ENCODE measurements at places on chromosomes 13 and 19. TPM values are rescaled to one million over a fixed set of nuclear protein-coding genes. Genes with fewer than 3 reads are reported as not detected.

DNA sequence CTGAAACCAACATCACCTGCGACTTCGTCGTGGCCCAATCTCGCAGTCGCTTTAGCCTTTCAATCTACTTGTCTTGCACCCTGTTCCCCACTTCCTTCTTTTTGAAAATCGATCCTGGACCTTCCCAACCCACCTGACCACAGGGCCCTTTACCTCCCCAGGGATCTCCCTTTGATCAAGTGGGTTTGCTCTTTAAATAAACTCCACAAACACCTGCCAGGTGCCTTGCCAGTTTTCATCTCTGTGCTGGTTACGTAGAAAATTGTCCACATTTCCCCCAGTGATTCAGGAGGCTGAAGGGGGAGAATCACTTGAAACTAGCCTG is 14.5 kb upstream of the RAB20 start:
- no peak for DNase-seq

GRCh38 chr19:50836543-50837195 is 3.3 kb upstream of the KLK15 start:
- DNase-seq, result no peak

- DNase-seq, result no peak
These were observed 21.4 kb upstream of the USP12 start for GRCh38 chr13:27192973-27193372.

DNA sequence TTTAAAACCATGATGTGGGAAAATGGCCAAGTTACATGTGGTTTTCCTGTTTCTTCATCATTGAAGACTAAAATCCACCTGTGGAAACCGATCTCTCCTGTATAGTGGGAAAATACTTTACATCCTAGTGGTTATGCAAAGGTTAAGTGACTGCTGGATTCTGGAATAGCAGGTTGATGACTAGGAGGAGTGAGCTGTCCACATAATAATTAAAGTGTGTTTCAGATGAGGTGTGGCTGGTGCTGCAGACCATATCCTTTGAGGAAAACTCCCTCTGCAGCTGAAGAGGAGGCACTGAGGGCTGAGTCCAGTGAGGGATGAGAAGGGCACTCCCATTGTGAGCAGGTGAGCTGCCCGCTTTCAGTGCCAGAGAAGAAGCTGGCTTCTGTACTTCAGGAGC is 43.2 kb downstream of the DCLK1 start:
- no peak for DNase-seq

- DNase-seq, result no peak
These were observed 121.1 kb downstream of the NHLRC3 start for GRCh38 chr13:39159393-39159792.

GRCh38 chr13:78592584-78592983 is 10.8 kb downstream of the POU4F1 start:
- DNase-seq, result no peak

DNA sequence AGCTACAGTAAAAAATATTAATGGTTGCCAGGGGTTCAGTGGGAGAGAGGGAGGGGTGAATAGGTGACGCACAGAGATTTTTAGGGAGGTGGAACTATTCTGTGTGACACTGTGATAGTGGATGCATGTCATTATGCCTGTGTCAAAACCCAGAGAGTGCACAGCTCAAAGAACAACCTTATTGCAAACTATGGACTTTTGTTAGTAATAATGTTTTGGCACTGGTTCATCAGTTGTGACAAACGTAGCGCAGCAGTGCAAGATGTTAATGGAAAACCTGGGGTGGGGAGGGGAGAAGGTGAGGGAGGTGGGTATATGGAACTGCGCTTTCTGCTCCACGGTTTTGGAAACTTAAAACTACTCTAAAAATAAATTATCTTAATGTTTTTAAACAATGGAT is 134.6 kb upstream of the RFC3 start:
- no peak for DNase-seq

GRCh38 chr19:2360833-2361232 is 768 bp downstream of the TMPRSS9 start:
- no peak for DNase-seq

GRCh38 chr19:31715249-31715945 is 366.2 kb upstream of the TSHZ3 start:
- no peak for DNase-seq

GRCh38 chr19:19308373-19308772 is 11.9 kb downstream of the SUGP1 start:
- DNase-seq, result no peak

DNA sequence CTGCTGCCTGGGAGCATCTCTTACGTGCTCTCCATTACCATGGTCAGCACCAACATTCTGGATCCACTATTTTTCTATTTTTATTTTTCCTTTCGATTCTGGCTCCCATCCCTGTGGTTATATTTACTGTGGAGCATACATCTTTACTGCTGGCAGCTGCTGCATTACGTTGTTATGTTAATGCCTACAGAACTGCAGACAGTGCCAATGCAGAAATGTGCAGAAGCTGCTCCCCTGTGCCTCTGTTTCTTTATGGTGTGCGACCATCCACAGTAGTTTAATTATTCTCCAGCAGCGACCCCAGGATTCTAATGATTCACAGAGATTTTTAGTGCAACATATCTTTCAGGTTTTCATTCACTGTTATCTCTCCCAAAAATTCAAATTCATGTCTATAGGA is 911.7 kb upstream of the SLITRK6 start:
- DNase-seq, result no peak

DNA sequence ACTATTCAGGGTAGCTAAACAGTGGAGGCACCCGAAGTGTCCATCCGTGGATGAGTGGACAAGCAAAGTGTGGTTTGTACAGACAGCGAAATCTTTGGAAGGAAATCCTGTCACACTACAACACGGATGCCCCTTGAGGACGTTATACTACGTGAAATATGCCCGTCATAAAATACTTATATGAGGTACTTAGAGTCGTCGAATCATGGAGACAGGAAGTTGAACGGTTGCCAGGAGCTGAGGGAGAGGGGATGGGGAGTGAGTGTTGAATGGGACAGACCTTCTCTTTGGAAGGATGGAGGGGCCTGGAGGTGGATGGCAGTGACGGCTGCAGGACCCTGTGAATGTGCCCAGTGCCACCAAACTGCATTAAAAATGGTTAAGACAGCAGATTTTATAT is 11.6 kb downstream of the ATP4B start:
- no peak for DNase-seq

DNA sequence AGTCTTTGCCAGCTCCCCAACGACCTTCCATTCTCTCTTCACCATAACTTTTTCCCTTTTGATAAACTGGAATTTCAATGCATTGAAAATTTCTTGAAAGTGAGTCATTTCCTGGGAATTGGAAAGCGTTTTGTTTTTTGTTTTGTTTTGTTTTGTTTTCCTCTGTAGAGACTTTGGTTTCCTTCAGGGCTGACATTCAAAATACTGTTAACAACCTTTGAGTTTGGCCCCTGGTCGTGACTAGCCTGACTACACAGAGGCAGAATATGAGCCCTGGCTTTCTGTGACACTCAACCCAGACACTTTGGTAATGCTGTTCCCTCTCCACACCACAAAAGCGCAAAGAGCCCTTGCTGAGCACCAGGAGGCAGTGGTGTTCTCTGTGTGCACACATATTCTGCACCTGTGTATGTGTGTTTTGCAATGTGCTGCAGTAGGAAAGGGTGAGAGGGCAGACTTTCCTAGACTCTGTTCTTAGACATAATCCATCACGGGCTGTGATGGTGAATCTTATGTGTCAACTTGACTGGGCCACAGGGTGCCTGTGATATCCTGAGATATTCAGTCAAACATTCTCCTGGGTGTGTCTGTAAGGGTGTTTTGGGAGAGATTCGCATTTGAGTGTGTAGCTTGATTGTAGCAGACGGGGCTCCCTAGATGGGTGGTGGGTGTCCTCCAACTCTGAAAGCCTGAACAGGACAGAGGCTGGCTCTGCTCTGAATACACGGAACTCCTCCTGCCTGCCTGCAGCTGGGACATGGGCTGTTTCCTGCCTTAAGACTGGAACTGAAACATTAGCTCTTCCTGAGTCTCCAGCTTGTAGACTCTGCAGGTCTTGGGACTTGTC is 29.5 kb upstream of the ANKRD10 start:
- DNase-seq, result no peak

GRCh38 chr13:94345374-94346195 is 133.9 kb downstream of the DCT start:
- no peak for DNase-seq

GRCh38 chr19:12723641-12724426 is at the start of gene TNPO2:
Gene TNPO2 (minus strand): TSS chr19:12723932. CDS start chr19:12720977, 2,955 bp downstream.
- DNase-seq, result no peak

GRCh38 chr13:86446311-86446710 is 647.1 kb upstream of the SLITRK6 start:
- DNase-seq, result no peak

DNA sequence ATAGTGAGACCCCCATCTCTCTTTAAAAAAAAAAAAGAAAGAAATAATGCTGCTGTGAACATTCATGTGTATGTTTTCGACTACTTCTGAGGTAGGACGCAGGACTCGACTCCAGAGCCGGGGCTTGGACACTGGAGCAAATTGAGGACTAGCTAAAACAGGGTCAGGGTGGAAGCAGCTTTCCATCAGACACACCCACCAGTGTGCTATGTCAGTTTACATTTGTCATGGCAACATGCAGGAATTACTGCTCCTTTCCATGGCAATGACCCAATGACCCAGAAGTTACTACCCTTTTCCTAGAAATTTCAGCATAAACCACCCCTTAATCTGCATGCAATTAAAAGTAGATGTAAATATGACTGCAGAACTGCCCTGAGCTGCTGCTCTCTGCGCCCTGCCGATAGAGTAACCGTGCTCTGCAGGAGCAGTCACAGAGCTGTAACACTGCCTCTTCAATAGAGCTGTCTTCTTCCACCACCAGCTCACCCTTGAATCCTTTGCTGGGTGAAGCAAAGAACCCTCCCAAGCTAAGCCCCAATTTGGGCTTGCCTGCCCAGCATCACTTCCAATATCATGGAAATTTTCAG is 61.6 kb upstream of the ZNF599 start:
- DNase-seq, result no peak

DNA sequence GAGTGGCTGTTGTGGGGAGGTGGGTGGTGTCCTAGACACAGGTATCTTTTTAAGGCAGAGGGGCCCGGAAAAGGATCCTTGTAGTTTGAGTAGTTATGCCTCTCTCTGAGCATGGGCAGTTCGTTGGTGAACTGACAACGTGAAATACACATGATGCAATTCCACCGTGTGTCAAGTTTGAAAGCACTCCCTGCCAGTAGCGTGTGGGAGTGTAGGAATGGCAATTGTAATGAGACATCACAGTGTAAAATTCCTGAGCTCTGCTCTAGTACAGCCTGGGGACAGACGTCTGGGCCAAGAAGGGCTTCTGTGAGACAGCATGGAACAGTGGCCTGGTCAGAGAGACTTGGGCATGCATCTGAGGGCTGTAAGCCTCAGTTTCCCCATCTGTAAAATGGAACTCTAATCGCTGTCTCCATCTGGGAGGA is 10.4 kb upstream of the ASF1B start:
- no peak for DNase-seq

DNA sequence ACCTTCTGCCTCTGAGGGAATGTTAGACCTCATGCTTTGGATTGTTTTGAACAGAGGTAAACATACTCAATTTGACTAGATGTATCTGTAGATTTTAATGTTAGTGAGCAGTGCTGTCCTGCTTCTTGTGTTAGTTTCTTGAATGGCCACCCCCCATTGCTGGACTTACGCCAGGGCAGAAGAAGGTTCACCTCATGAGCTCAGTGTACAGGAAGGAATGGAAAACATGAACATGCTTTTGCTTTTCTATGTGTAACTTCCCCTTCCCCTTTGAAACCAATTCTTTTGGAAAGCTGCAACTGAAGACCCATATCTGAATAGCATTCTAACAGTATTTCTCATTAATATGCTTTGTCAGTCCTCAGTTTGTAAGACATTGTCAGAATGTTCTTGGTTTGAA is 32.3 kb downstream of the WASF3 start:
- DNase-seq, result no peak

GRCh38 chr13:21089830-21090229 is 28.4 kb upstream of the LATS2 start:
- DNase-seq, result no peak

DNA sequence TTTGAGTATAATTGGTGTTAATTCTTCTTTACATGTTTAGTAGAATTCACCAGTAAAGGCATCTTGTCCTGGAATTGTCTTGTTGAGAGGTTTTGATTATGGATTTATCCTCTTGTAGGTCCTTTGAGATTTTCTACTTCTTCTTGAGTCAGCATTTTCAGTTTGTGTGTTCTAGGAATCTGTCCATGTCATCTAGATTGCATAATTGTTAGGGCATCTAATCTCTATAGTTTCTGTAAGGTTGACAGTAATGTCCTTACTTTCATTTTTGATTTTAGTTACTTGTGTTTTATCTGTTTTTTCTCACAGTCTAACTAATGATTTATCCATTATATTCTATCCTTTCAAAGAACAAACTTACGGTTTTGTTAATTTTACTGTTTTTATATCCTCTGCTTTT is 492.0 kb downstream of the FGF9 start:
- DNase-seq, result no peak

- peak; percentile 2 for DNase-seq
These were observed 27.0 kb downstream of the SAE1 start for GRCh38 chr19:47157431-47158321.

- DNase-seq, result no peak
These were observed 88.8 kb upstream of the MAB21L1 start for GRCh38 chr13:35565273-35565672.

GRCh38 chr19:5024282-5024681 is 55.4 kb downstream of the KDM4B start:
- DNase-seq, result no peak

DNA sequence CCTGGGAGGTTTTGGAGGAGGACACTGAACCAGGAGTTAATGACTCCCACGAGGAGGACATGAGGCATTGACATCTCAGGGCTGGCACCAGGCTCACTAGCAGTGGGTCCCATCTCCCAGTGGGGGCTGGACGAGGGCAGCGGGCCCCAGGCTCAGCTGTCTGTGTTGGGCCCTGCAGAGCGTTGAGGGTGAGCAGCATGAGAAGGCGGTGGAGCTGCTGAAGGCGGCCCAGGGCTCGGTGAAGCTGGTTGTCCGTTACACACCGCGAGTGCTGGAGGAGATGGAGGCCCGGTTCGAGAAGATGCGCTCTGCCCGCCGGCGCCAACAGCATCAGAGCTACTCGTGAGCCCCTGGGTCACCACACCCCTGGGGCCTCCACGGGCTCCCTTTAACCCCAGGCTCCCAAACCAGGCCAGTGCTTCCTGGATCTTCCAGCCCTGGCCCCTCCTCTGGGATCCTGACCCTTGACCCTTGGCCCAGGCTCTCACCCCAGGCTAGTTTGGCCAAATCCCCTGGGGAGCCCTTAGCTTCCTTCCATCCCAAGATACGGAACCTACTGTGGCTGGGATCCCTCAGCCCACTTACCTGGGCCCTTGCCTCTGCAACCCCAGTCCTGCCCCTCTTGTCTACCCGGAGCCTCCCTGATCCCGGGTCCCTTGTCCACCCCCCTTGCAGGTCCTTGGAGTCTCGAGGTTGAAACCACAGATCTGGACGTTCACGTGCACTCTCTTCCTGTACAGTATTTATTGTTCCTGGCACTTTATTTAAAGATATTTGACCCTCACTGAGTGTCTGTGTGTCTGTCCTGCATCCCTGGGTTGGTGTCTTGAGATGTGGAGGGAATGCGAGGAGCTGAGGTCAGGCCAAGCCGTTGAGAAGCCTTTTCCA is 1.0 kb downstream of the C19orf73 start:
- DNase-seq, result no peak

ACP7 gene
- total RNA-seq, result not detected

ATXN8OS gene
- total RNA-seq, result not detected

C19orf25 gene
- total RNA-seq, result 54.6 TPM

SDHAF1 gene
- total RNA-seq, result 70.5 TPM

FFAR3 gene
- not detected for total RNA-seq

KIRREL2 gene
- total RNA-seq, result not detected

PCDH8 gene
- not detected for total RNA-seq

PNMA8A gene
- 5.1 TPM for total RNA-seq

PODNL1 gene
- total RNA-seq, result 3.5 TPM

FUT3 gene
- total RNA-seq, result not detected

EEF1AKMT1 gene
- 8.4 TPM for total RNA-seq

IRGC gene
- not detected for total RNA-seq

CKM gene
- 3.0 TPM for total RNA-seq
